ENCODE measurements at places on chromosomes 6 and 20. TPM values are rescaled to one million over a fixed set of nuclear protein-coding genes. Genes with fewer than 3 reads are reported as not detected.

- no peak for DNase-seq
Observed at GRCh38 chr6:79778816-79779215, 147.7 kb downstream of the SH3BGRL2 start.

DNA sequence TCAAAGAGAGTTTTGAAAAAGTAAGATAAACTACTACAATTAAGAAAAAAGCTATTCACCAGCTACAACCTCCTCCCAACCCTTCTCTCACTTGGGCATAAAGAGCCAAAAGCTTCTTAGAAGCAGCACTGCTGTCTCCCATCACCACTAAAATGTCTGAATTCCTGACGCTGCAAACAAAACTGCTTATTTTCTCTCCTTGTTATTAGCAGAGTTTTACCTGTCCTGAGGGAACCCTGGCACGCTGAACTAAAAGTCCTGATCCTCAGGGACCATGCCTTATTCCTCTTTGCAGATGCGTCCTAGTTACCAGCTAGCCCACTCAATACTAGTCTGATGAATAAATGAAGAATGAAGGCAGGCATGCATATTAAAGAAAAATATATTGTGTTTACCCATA lies 1.1 kb downstream of the HACE1 start:
- DNase-seq: peak; percentile 13

SLC22A2 gene
- not detected for total RNA-seq

- DNase-seq: no peak
Observed at GRCh38 chr6:44717431-44717830, 329.9 kb downstream of the CDC5L start.

FERMT1 gene
- total RNA-seq: 0.28 TPM

DNA sequence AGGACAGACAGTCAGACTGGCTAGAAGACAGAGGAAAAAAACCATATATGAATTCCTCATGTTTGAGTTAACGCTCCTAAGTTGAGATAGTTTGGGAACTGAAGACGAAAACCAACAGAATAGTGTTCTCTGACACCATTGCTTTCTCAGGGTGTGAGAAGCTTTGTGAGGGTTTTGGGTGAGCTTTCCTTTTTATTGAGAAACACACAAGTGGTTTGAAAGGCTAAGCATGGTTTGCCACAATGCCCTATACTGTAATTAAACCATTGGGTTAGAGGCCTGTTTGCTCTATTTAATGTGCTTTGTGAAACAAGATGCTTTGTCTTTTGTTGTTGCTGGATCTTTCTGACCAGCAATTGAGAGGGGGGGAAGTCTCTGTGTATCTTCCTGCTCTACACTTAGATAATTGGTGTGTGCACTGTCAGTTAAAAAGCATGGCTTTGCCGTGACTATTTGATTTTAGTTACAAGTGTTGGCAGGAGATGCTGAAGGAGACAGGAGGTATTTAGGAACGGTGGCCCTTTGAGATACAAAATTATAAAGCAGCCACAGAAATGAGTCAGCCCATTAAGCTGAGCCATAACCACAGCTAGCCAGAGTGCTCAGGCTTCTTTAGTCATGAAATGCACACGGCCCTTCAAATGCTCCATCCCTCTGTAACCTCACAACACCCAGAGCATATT lies 273.0 kb upstream of the PREP start:
- no peak for DNase-seq

- DNase-seq: no peak
Observed at GRCh38 chr6:101085327-101085726, 204.2 kb upstream of the ASCC3 start.

- no peak for DNase-seq
Observed at GRCh38 chr6:47700596-47700995, 2.2 kb downstream of the ADGRF4 start.

DNA sequence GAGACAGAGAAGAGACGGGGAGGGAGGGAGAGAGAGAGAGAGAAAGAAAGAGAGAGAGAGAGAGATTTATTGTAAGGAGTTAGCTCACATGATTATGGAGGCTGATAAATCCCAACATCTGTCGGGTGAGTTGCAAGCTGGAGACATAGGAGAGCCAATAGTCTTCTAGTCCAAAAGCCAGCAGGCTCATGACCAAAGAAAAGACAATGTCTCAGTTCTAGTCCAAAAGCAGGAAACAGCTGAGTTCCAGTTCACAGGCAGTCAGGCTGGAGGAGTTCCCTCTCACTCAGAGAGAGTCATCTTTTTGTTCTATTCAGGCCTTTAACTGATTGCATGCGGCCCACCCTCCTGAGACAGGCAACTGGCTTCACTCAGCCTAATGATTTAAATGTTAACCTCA lies 416.6 kb downstream of the PREX1 start:
- peak; percentile 27 for DNase-seq

All from dermis blood vessel endothelial cell (primary cell).